ENCODE measurements at places on chromosomes 1 and 21. TPM values are rescaled to one million over a fixed set of nuclear protein-coding genes. Genes with fewer than 3 reads are reported as not detected.

DNA sequence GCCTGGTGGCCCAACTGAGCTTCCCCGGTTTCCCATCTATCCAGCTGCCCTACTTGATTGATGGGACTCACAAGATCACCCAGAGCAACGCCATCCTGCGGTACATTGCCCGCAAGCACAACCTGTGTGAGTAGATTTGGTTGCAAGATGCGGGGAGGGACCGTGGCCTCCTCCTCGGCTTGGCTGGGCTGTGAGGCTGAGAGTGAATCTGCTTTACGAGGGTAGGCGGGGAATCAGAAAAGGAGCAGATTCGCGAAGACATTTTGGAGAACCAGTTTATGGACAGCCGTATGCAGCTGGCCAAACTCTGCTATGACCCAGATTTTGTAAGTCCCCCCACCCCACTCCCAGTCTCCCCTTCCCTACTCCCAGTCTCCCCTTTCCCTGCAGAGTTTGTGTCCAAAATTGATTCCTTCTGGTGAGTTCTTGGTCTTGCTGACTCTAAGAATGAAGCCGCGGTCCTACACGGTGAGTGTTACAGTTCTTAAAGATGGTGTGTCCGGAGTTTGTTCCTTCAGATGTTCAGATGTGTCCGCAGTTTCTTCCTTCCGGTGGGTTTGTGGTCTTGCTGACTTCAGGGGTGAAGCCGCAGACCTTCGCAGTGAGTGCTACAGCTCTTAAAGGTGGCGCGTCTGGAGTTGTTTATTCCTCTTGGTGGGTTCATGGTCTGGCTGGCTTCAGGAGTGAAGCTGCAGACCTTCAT, 1.5 kb downstream of the GSTM2 start:
- no peak for DNase-seq

Gene FBLIM1
- polyA plus RNA-seq: 10.3 TPM

GRCh38 chr1:197336571-197336970, 68.5 kb downstream of the CRB1 start:
- no peak for DNase-seq

DNA sequence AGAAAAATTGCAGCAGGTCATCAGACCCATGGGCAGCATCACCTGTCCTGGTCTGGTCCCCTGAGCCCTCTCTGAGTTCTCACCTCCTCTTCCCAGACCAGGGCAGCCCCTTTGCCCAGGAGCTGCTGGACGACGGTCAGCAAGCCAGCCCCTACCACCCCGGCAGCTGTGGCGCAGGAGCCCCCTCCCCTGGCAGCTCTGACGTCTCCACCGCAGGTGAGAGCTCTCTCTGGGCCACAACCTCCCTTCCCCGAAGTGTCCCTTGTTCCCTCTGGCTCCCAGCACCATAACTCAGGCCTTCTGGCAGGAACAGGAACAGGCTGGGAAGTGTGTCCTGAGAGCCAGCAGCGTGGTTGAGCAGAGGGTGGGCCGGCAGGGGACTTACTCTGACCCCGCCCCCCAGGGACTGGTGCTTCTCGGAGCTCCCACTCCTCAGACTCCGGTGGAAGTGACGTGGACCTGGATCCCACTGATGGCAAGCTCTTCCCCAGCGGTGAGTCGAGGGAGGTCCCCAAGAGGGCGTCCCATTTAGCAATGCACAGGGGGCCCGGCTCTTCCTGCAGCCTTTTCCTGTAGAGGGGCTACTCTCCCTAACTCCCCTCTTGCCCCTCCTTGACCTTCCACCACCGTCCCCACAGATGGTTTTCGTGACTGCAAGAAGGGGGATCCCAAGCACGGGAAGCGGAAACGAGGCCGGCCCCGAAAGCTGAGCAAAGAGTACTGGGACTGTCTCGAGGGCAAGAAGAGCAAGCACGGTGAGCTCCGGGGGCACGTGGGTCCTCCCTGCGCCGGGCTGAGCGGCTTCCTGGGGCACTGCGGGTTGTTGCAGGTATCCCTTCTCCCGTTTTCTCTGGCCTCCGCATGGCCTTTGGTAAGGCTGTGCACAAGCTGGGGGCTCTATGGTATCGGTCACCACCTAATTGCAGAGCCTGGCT, 2.4 kb downstream of the ELF3 start:
- DNase-seq: no peak

- DNase-seq: no peak
Observed at GRCh38 chr1:84985365-84985764, 11.5 kb downstream of the MCOLN2 start.

- no peak for DNase-seq
Observed at GRCh38 chr1:56194701-56195300, 384.6 kb downstream of the PLPP3 start.

DNA sequence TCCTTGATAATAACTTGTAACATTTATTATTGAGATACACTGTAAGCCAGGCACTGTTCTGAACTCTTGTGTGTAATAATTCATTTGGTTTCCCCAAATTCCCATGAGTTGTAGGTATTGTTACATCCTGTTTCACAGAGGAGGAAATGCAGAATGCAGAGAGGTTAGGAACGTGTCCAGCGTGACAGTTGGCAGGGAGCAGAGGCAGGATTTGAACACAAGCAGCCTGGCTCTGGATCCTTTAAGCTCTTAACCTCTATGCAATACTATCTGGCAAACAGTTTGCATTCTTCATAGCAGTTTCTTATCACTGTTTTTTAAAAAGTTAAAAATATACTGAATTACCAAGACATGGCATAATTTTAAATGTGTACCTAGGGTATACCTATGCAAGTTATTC, 30.5 kb downstream of the EEIG2 start:
- no peak for DNase-seq

Gene ZNF683
- 2.1 TPM for polyA plus RNA-seq

DNA sequence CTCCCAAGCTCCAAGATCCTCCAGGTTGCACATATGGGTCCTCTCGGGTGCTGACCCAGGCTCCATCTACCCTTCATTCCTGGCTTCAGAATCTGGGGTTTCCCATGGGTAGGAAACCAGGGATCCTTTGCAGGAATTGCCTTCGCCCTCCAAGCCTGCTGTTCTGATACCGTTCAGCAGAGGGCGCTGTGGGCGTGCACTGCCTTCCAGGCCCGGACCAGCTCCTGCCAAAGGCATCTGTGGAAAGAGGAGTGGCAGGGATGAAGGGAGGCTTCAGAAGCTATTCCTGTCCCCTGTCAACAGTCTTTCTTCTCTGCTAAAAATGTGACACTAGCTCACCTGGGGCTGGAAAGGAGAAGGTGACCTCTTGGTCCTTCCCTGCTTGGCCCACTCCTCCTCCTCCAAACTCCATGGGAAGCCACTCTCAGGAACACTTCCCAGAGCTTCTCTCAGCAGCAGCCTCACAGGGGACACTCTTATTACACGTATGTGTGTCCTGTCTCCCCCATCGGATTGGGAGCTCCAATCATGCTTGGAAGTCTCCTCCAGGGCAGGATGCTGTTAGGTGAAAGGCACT, 71.2 kb downstream of the VWA5B1 start:
- DNase-seq: no peak

- DNase-seq: no peak
Observed at GRCh38 chr1:114750780-114751179, 7.0 kb downstream of the CSDE1 start.

Gene LIN28A
- 0.05 TPM for polyA plus RNA-seq
